ENCODE measurements at places on chromosomes 13 and 19.

GRCh38 chr13:46154136-46154801 is 27.7 kb downstream of the LCP1 start:
- DNase-seq, result no peak

DNA sequence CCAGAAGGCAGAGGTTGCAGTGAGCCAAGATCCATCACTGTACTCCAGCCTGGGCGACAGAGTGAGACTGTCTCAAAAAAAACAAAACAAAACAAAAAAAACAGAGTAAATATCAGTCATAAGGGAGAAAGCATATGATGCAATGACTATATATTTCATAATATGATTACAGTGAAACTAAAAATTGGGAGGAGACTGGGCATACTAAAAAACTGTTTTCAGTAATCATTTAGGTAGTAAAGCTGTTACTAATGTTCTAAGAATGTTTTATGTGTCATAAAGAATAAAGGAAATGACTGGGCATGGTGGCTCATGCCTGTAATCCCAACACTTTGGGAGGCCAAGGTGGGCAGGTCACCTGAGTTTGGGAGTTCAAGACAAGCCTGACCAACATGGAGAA is 15.9 kb downstream of the ZNF573 start:
- no peak for DNase-seq

GRCh38 chr13:98068521-98068920 is 74.4 kb upstream of the FARP1 start:
- no peak for DNase-seq

GRCh38 chr19:21907516-21907915 is 71.5 kb upstream of the ZNF43 start:
- no peak for DNase-seq

DNA sequence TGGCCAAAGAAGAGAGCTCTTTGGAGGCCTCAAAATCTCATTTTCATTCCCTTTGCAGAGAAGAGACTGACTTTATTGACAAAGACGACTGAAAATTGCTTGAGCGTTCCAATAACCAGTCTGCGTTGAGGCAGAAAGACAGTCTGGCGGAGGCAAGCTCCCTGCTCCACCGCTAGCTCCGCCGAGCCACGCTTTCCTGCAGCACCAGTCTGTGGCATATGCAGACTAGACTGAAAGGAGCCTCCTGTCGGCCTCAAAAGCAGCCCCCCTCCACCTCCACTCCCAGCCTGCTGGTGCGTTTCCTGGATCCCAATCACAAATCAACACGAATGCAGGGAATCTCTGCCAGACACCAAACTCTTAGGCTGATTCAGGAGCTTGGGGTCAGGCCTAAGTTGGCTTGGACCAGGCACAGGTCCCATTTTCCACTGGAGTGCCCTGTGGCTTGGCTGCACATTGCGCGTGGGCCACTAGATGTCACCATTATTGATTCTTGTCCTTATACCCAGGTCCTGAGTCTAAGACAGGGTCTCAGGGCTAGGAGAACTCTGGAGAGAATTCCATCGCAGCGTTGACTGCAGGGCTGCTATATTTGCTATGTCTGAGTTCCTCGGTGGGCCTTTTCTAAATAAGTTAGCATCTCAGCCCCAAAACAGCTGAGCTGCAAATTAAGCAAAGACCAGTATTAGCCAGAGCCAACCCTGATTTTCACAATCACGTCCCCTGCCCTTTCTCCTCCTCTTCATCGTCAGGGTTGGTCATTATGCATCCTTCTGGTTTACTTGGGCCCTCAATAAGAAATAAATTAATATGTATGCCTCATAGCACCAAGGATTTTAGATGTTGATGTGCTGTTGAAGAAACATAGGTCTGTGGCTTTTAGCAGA is 5.2 kb upstream of the ZNF507 start:
- DNase-seq, result no peak

DNA sequence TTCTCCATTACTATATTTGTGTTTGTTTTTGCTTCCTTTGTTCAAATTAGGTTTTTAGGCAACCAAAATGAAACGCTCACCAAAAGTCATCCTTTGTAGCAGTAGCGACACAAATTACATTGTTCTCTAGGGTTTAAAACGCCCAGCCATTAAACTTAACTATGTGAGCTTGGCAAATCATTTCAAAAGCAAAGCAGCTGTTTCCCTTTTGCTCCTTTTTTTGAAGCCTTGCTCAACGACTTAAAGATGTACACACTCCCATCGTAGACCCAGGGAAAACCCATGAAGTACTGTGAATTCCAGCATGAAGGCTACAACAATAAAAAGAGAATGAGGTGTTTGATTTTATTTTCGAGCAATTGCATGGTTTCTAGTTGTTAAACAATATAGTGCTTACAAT is 106.7 kb downstream of the RAP2A start:
- DNase-seq, result no peak

- DNase-seq, result no peak
Observed at GRCh38 chr19:31339411-31339810, 9.8 kb downstream of the TSHZ3 start.

DNA sequence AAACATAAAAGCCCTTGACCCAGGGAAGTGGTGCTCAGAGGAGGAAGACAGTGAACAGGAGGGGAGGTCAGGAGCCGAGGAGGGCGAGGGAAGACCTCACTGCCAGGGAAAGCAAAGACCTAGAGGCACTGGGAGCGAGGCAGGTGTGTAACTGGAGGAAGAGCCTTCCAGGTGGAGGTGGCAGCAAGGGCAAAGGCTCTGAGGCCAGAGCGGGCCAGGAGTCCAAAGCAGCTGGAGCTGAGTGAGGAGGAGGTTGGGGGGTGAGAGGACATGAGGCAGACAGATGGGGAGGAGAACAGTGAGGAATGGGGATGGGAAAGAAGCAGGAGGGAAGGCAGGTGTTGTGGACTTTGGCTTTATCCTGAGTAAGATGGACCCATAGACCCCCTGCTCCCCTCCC is 3.7 kb downstream of the UPK1A start:
- no peak for DNase-seq
